ENCODE measurements at places on chromosomes 2 and 18.

DNA sequence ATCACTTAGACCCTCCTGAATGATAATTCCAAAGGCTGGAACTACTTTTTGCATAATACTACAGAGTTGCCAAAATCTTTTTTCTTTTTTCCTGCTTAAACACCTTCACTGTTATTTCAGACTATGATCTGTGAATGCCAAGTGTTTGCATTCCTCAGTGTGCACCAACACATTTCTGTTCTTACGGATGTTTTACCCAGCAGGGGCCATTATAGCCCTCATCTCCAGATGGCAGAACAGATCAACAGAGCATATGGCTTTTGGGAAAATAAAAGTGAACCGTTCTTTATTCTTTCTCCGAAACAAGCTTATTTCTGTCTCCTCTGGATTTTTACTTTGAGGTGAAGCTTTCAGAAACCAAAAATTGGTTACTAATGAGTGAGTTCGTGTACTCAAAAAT is 1226.6 kb upstream of the FAM98A start:
- DNase-seq: no peak

- DNase-seq: no peak
These were observed 108.6 kb upstream of the REV1 start for GRCh38 chr2:99598441-99598840.

DNA sequence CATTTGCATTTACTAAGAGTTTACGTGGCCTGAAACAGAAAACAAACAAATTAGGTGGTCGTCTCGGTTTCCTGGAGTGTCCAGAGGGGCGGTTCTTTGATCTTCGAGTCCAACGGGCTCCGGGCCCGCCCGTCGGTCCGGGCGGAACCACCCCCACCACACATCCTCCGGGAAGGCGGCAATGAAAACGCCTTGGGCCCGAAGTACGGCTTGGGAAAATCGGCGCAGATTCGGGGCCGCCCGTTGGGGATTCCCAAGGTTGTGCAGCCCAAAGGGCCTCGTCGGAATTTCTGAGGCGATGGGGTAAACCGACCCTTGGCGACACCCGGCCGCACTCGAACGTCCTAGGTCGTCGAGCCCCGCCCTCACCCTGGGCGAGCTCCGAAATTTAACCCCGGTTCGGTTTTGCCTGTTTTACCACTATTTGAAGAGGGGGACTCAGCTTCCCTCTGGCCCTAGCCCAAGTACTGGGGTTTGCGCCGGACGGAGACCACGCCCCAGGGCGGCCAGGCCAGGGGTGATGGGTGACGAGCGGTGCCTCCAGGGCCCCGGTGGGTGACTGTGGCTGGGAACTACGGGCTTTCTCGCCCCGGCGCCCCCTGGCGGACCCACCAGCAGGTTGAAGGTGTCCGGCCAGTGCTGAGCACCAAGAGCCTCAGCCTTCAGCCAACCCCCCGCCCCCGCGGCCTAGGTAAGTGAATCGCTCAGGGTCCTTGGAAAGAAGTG is 1.9 kb upstream of the CFAP53 start:
- no peak for DNase-seq

DNA sequence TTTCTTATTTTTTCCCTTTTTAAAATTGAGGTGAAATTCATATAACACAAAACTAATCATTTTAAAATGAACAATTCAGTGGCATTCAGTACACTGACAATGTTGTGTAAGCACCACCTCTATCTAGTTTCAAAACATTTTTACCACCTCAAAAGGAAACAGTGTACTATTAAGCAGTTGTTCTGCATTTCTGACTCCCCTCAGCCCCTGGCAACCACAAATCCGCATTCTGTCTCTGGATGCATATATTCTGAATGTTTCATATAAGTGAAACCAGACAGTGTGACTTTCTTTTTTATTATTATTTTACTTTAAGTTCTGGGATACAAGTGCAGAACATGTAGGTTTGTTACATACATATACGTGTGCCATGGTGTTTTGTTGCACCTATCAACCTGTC is 19.2 kb upstream of the TANK start:
- no peak for DNase-seq

GRCh38 chr2:97267411-97268074 is 154.6 kb downstream of the ANKRD36 start:
- DNase-seq: no peak

Data from skeletal muscle cell (primary cell).